ENCODE measurements at places on chromosomes 1 and 21. TPM values are rescaled to one million over a fixed set of nuclear protein-coding genes. Genes with fewer than 3 reads are reported as not detected.

The RNF223 gene
- 0.08 TPM for total RNA-seq

The RHD gene
- total RNA-seq, result not detected

DNA sequence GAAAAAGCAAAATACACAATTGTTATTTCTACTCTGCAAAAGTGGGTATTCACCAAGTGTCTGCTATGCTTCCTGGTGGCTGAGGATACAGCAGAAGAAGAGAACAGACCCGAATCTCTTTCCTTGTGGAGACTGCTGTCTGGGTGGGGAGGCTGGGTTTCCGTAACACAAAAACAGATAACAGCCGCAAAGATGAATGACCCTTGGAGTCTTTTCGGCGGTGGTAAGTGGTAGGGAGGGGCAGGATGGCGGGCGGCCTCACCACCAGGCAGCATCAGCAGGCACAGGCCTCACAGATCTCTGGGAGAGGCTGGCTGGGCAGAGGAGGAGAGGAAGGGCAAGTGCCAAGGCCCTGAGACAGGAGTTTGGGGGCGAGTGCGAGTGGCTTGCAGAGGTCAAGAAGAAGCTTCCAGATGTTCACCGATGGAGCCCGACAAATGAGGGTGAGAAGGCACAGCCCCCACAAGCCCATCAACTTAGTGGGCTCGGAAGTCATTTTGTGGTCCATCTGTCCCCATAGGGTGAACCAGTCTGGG, 164.2 kb downstream of the RHOU start:
- DNase-seq, result no peak

DNA sequence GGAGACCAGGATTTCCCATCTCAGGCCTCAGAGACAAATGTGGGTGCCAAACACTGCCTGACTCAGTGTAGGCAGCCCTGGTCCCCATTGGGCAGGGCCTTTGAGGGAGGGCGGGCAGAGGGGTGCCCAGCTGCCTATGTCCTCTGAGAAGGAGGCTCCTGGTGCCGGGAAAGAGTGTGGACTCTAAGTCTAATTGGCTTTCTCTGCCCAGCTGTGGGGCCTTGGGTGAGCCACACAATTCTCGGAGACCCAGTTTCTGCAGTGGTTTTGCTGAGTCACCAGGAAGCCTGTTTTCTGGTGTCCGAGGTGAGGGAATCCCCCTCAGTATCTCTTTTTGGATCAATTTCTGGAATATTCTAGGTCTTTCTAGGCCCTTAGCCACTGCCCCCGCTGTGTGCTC, 35.3 kb upstream of the ACTL8 start:
- DNase-seq, result no peak

All from Panc1 (cell line).